ENCODE measurements at places on chromosomes 12 and 14.

DNA sequence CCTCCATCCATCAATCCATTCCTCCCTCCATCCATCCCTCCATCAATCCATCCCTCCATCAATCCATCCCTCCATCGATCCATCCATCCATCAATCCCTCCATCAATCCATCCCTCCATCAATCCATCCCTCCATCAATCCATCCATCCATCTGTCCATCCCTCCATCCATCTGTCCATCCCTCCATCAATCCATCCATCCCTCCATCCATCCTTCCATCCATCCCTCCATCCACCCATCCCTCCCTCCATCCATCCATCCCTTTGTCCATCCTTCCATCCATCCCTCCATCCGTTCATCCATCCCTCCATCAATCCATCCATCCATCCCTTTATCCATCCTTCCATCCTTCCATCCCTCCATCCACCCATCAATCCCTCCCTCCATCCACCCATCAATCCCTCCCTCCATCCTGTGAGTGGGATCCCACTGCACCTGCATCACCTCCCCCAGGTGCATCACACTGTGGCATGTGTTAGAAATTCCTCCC lies 338.1 kb upstream of the SFSWAP start:
- no peak for DNase-seq

GRCh38 chr12:109020796-109021380 lies at the start of gene SVOP:
TSS of gene SVOP (minus strand) at chr12:109021068. CDS start at chr12:109020868, 200 bp downstream.
- DNase-seq = peak; percentile 11

DNA sequence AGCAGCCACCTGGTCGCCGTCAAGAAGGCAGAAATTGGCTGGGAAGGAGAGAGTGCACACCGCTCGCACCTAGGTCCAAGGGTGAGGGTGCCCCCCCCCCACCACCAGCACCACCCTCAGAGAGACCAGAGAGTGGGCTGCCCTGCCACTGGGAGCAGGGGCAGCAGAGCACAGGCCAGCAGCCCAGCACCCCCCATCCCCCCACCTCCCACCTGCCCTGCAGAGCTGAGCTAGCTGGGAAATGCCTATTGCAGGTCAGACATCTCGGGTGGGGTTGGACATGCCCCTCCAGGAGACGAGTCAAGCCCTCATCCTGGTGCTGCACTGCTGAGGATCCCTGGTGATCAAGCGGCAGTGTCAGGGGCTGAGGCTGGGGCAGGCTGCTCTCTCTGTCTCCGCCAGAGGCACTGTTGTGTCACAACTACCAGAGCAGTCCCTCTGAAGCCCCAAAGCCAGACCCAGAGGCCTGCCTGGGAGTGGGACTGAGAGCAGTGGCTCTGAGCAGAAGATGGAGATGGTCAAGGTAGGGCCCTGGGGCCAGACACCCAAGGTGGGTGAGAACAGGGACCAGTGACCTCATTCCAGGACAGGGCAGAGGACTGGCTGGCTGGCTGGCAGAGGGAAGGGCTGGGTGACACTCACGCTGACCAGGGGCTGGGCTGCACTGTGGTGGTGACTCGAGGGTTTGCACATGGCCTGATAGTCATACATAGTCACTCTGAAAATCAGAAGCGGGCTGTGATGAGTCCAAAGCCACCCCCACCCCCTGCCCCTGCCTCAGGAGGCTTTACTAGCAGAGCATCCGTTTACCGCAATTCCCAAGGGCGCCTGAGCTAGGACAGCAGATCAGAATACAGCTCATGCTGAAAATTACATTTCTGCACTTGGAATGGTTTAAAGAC lies 19.7 kb upstream of the LRTM2 start:
- DNase-seq = no peak

- peak; percentile 2 for DNase-seq
These were observed 750 bp downstream of the CS start for GRCh38 chr12:56299308-56299852.

- DNase-seq = no peak
These were observed 313.3 kb downstream of the DUSP6 start for GRCh38 chr12:89038831-89039512.

- DNase-seq = peak; percentile 23
These were observed 3.2 kb downstream of the TEX52 start for GRCh38 chr12:2853626-2854025.

- DNase-seq = no peak
These were observed 8.6 kb upstream of the ASB2 start for GRCh38 chr14:93984987-93985410.

DNA sequence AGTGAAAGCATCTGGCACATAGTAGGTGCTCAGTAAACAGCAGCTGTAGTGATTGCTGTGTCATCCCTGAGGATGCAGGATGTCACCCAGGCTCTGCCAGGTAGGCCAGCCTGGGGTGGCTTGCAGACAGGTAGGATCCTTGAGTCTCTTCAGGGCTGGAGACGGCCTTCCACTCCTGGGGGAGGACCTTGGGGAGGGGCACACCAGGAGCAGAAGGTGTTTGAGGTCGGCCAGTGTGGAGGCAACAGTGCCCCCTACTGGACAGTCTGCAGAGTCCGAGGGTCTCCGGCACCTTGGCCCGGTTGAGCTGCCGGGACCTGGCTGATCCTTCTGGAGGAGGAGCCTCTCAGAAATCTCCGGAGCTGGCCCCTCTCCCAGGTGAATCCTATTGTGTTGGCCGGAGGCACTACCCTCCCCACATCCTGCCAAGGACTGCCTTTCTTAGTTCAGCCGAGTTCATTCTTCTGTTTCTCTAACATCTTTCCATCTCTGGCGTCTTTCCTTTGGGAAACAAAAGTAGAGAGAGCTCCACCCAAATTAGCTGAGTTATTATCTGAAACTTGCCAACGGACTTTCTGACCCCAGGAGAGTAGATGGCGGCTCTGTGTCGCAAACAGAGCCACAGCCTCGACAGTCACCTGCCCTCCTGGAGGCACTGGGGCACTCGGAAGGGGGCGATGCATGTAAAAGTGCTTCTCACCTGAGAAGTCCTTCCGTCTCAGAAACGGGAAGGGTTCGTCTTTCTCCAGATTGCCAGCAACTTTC lies 41.8 kb upstream of the CLMN start:
- peak; percentile 2 for DNase-seq

DNA sequence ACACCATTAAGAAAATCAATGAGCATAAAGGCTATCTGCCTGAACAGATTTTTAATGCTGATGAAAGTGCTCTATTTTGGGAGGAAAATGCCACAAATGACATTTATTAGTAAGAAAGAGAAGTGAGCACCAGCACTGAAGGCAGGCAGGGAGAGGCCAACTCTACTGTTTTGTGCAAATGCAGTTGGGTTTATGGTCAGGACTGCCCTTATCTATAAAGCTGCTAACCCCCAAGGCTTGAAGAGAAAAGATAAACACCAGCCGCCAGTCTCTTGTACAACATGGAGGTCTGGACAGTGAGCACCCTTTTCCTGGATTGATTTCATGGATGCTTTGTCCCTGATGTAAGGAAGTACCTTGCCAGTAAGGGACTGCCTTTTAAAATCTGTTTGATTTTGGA lies 246.8 kb upstream of the SFSWAP start:
- no peak for DNase-seq

DNA sequence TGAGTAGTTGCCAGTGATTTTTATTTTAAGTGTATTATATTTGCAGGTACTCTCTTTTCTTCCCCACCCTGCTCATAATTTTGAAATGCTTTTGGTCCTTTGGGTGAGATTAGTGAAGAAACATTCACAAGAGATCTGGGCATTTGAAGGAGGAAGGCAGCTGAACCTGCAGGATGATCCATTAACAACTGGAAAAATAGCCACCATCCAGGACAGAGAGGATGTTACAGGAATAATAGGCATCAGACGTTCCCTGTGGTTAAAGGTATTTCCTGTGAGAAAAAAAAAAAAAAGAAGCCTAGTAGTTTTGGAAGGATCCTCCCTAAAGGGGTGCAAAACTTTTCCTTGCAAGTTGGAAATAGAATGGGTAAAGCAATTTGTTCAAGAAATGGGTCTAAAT lies 145.3 kb downstream of the SLC38A4 start:
- DNase-seq = no peak

GRCh38 chr14:105839425-105840265 lies 313.3 kb downstream of the TMEM121 start:
- no peak for DNase-seq

DNA sequence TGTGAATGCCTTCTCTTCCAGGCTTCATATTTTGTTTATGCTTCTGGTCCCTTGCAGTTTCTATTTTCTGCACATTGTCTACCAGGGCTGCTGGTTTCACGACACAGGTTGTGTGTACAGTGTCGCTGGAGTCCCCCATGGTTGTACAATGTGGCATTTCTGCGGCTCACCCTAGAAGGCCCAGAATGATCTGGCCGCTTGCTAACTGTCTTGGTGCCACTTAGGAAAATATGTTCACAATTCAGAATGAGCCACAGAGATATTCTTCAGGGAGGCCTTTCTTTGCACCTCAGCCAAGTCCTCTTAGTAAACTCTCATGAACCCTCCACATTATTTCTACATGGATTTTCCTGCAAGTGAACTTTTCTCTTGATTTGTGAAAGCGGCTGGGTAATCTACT lies 195.4 kb downstream of the SUDS3 start:
- no peak for DNase-seq

GRCh38 chr14:78314484-78314883 lies 144.3 kb downstream of the NRXN3 start:
- DNase-seq = no peak

DNA sequence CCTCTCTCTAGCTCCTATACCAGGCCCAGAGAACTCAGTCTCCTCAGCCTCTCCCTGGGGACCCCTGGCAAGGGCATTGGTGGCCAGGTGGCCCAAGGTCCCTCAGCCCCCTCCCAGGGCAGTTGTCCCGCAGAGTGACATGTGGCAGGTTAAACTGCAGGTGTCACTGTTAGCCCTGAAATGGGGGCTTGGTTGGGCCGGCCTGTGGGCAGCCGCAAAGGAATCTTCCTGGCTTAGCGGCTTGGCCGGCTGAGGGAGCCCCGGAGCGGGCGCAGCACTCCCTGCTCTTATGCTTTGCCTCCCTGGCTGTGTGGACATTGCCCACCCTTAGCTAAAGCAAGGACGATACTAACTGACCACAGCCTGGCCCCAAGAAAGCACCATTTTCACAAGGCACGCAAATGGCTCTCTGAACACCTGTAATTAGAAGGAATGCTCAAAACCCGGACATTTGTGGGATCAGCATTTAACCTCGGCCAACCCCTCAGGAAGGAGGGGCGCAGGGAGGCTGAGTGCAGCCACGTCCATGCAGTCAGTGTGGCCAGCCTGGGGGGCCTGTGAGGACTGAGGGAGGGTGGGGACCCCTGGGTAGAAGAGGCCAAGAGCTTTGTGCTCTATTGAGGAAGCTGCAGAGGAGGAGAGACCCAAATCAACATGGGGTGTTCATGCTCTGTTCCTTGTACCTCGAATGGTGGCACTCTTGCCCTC lies 82.2 kb downstream of the PAPOLA start:
- DNase-seq = no peak

DNA sequence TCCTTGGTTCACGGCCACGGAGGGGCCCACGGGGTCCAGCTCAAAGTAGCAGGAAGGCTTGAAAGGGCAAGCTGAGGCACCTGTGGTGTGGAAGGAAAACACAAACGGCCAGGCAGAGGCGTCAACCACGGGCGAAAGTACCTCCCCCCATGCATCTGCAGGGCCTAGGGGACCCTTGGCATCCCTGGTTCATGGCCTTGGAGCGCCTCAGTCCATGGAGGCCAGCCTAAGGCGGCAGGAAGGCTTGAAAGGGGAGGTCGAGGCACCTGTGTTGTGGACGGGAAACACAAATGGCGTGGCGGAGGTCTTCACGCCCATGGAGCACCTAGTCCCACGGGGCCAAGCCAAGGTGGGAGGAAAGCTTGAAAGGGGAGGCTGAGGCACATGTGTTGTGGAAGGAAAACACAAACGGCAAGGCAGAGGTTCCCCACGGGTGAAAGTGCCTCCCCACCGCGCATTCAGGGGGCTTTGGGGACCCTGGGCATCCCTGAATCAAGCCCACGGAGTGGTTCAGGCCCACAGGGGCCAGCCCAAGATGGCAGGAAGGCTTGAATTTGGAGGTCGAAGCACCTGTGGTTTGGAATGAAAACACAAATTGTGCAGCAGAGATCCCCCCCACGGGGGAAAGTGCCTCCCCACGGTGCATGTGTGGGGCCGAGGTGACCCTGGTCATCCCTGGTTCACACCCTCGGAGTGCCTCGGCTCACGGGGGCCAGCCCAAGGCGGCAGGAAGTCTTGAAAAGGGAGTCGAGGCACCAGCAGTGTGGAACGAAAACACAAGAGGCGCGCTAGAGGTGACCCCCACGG lies 380.8 kb downstream of the ALG10 start:
- DNase-seq = no peak

DNA sequence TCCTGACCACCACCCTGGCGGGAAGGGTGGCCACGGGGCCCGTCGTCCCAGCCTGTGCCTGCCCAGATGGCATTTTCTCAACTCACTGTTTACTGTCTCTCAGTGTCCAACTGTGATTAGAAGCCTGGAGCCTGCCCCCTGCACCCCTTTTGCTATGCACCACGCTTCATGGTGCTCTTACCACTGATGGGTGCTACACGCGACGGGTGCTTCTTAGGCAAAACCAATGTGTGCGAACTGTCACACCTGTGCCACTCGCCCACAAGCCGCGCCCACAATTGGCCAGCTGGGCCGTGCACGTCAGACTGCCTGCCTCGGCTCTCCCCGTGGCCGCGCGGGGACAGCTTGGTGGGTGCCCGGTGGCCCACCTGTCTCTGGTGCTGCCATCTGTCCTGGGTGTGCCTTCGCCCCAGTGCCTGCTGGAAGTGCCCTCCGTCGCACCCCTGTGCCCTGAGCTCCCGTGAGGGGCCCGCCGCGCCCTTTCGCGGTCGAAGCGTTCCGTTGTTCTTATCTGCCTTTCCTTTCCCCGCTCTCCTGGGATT lies 15.1 kb upstream of the AMN start:
- DNase-seq = no peak

DNA sequence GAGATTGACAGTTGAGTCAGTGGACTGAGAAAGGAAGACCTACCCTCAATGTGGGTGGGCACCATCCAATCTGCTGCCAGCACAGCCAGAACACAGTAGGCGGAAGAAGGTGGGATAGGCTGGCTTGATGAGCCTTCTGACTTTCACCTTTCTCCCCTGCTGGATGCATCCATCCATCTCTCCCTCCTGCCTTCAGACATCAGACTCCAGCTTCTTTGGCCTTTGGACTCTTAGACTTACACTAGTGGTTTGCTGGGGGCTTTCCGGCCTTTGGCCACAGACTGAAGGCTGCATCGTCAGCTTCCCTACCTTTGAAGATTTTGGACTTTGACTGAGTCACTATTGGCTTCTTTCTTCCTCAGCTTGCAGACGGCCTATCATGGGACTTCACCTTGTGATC lies 456.5 kb upstream of the MIS18BP1 start:
- no peak for DNase-seq

- DNase-seq = no peak
These were observed 31.2 kb downstream of the DACT1 start for GRCh38 chr14:58668848-58669480.

GRCh38 chr14:31902945-31903646 lies 174.0 kb upstream of the ARHGAP5 start:
- no peak for DNase-seq

DNA sequence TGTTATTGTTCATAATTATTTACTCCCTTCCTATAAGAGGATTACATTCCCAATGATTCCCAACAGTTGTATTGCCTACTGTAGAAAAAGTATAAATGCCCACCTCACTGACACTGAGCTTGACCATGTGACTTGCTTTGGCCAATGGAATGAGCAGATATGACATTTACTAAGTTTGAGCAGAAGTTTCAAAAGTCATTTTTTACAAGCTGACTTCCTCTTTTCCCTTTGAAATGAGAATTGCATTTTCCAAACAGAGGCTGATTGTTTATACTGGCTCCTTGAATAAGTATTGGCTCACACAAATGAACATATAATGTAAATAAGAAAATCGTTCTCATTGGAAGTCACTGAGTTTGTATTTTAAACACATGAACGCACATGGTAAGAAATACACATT lies 116.4 kb upstream of the LRFN5 start:
- DNase-seq = no peak

Data from activated T-cell treated with anti-CD3 and anti-CD28 coated beads for 4 hours (primary cell).